ENCODE measurements at places on chromosomes 16 and 17.

- DNase-seq = no peak
These were observed 42.1 kb downstream of the TSC2 start for GRCh38 chr16:2089706-2090480.

- no peak for DNase-seq
These were observed 18.7 kb upstream of the EVI2A start for GRCh38 chr17:31339906-31340661.

- DNase-seq = no peak
These were observed 139.9 kb upstream of the CACNG3 start for GRCh38 chr16:24116046-24116776.

- DNase-seq = no peak
These were observed 17.9 kb downstream of the PSME3IP1 start for GRCh38 chr16:57167953-57168352.

DNA sequence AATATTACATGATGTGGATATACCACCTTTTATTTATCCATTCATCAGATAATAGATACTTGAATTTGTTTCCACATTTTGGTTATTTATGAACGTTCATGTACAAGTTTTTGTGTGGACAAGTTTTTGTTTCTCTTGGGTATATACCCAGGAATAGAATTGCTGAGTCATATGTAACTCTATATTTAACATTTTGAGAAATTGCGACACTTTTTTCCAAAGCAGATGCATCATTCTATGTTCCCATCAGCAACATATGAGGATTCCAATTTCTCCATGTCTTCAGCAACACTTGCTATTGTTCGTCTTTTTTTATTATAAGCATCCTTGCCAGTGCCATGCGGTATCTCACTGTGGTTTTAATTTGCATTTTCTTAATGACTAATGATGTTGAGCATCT is 93.9 kb downstream of the GSG1L start:
- DNase-seq = no peak

All from activated T-cell treated with anti-CD3 and anti-CD28 coated beads, Interleukin-2, amount 50 U/mL, for 72 hours (primary cell).